ENCODE measurements at places on chromosomes 6 and 20.

DNA sequence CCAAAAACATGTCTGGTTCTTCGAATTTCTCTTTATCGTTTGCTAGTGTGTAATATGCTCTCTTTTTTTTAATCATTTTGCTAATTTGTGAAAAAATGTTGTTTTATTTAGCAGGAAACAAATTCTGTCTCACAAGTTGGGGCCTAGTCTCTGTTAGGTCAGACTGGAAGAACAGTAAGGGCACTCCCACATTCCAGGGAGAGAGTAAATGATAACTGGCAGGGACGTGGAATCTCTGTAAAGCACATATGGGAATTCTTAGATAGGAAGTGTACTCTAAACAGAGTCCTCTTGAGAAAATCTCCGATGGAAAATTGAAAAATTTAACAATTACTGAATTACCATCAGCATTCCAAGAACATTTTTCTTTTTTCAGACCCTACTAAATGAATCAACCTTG is 16.4 kb upstream of the CCDC28A start:
- no peak for DNase-seq

GRCh38 chr20:55009066-55009465 is 533.7 kb downstream of the DOK5 start:
- no peak for DNase-seq

DNA sequence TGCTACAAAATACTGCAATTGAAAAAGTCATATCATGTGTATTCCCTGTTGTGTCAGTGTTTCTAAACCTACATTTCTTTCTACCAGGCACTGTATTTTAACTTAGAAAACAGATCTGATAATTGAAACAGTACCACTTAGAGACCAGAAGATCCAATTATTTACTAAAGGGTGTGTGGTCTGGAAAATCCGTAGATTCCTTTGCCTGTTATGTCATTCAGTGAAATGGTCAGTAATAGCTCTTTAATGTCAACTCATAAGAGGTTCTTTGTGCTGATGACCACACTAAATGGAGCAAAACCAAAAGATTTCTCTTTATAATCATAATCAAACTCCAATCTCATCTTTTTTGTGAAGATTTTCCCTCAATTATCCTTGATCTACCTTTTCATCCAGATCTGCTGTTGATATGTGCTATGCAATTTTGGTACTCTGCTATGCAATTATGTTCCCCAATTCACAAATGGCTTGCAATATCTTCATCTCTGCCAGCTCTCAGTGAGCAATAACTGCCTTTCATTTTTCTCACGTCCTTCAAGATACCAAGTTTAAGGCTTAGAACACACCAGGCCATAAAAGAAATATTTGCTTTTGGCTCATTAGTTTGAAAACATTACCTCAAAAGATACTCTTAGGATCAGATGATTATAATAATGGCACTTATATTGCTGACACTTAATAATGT is 165.5 kb downstream of the MOXD1 start:
- no peak for DNase-seq

DNA sequence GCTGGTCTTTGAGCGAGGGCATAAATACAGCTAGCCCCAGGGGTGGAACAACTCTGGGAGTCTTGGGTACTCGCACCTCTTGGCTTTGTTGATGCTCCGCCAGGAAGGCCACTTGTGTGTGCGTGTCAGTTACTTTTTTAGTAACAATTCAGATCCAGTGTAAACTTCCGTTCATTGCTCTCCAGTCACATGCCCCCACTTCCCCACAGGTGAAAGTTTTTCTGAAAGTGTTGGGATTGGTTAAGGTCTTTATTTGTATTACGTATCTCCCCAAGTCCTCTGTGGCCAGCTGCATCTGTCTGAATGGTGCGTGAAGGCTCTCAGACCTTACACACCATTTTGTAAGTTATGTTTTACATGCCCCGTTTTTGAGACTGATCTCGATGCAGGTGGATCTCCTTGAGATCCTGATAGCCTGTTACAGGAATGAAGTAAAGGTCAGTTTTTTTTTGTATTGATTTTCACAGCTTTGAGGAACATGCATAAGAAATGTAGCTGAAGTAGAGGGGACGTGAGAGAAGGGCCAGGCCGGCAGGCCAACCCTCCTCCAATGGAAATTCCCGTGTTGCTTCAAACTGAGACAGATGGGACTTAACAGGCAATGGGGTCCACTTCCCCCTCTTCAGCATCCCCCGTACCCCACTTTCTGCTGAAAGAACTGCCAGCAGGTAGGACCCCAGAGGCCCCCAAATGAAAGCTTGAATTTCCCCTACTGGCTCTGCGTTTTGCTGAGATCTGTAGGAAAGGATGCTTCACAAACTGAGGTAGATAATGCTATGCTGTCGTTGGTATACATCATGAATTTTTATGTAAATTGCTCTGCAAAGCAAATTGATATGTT is 19.2 kb downstream of the IRF4 start:
- no peak for DNase-seq

GRCh38 chr6:23377830-23378229 is 748.2 kb upstream of the NRSN1 start:
- DNase-seq = no peak

GRCh38 chr20:48180024-48180423 is 394.7 kb upstream of the SULF2 start:
- no peak for DNase-seq

GRCh38 chr6:160221423-160221822 is 37.2 kb downstream of the SLC22A2 start:
- DNase-seq = no peak

GRCh38 chr20:57957411-57958049 is 247.7 kb upstream of the PMEPA1 start:
- DNase-seq = no peak

GRCh38 chr20:32536851-32537656 is 48.1 kb downstream of the NOL4L start:
- peak; percentile 60 for DNase-seq

GRCh38 chr6:136628996-136629395 is 78.8 kb upstream of the MAP7 start:
- no peak for DNase-seq

GRCh38 chr6:7175462-7175861 is 67.7 kb downstream of the RREB1 start:
- DNase-seq = no peak

DNA sequence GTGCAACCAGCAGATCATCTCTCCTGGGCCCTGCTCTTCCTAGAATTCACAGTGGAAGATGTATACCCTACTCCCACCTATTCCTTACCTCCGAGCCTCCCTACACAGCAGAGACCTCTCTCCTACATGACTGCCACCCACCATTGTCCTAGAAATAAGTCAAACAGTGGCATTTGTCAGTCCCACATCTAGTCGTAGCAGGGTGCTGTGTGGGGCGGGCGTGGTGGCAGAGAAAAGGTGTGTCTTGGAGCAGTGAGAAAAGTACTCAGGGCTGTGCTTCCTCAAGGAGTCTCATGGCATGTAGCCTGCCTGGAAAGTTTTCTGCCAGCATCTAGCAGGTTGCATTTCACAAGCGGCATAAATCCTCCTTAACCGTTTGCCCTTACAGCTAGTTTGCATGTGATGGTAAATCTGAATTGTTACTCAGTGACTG is 59.4 kb upstream of the PTGIS start:
- no peak for DNase-seq

DNA sequence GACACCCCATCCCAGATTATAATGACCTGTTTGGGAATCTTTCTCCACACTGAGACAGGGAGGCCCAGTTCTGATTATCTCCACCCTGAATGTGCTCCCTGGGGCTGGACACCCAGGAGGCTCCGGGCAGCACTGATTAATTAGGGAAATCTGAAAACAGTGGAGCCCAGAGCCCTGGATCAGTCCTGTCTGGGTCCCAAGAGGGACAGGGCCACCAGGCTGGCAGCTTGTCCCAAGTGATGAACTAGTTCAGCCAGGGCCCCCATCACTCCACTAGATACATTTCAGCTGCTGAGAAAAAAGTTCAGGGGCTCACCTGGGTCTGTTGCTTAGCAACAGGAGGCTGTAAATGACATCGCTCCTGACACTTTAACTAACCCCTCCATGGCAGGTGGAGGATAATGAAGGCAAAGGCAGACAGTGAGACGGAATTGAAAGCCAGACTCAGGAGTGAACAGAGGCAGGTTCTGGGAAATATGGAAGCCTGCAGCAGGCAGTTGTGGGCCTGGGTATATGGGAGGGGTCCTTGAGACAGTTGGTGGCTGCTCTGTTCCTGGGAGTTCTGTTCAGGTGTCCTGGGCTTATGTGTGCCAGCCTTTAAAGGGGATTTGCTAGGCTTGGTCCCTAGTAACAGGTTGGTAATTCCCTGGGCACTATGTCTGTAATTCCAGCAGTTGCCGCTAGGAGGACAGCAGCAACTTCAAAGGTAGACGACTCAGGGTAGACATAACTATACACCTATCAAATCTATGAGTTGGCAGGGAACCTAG is 78.3 kb upstream of the CTNNBL1 start:
- no peak for DNase-seq

- no peak for DNase-seq
Observed at GRCh38 chr6:15614277-15614676, 48.6 kb downstream of the DTNBP1 start.

GRCh38 chr6:91659891-91660290 is 1073.0 kb upstream of the MAP3K7 start:
- no peak for DNase-seq

GRCh38 chr20:47392015-47392720 is 35.7 kb upstream of the ZMYND8 start:
- no peak for DNase-seq

GRCh38 chr6:165640806-165641205 is 22.2 kb downstream of the PDE10A start:
- DNase-seq = no peak

DNA sequence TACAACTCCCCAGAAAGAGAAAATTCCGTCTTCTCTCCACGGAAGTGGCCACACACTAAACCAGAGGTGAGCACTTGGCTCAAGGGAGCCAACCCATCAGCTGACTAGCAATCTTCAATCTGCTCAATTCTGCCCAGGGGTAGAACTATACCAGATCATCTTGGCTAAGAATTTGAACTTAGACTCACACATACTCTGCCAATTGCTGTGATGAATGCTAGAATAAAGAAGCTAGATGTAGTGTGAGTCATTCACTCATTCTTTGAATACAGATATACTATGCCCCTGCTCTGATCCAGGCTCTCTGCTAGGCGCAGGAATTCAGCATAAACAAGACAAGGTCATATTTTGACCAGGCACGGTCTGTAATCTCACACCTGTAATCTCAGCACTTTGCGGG is 147.9 kb upstream of the SHLD1 start:
- no peak for DNase-seq

- no peak for DNase-seq
Observed at GRCh38 chr6:53474010-53474409, 70.9 kb downstream of the GCLC start.

DNA sequence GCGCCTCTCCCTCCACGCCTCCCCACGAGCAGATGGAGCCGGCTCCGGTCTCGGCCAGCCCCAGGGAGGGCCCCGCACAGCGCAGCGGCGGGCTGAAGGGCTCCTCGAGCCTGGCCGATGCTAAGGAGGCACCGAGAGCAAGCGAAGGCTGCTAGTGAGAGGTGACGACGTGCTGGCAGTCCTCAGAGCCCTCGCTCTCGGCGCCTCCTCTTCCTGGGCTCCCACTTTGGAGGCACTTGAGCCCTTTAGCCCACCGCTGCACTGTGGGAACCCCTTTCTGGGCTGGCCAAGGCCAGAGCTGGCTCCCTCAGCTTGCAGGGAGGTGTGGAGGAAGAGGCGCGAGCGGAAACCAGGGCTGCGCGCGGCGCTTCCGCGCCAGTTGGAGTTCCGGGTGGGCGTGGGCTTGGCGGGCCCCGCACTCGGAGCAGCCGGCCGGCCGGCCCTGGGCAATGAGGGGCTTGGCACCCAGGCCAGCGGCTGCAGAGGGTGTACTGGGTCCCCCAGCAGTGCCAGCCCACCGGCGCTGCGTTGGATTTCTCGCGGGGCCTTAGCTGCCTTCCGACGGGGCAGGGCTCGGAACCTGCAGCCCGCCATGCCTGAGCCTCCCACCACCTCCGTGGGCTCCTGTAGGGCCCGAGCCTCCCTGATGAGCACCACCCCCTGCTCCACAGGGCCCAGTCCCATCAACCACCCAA is 2.5 kb upstream of the TMEM14C start:
- peak; percentile 74 for DNase-seq

- DNase-seq = no peak
Observed at GRCh38 chr20:21981597-21982344, 276.3 kb downstream of the PAX1 start.

DNA sequence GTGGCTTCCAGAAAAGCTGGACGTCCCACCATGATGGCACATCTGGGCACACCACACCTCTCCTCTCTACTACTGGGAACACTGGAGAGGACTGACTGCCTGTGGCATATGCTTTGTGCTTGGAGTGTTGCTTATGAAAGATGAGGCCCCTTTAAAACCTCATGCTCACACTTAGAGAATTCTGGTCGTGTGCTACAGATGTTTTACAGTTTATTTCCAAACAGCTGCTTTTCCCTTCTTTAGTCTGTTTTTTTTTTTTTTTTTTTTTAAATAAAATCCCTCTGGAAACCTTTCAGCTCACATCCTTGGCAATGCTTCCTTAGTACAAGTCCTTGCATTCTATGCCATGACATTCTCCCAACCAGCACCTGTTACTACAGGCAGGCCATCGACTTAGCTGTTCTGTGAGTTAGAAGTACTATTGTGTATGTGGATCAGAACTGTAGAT is 60.3 kb downstream of the BMP6 start:
- no peak for DNase-seq

DNA sequence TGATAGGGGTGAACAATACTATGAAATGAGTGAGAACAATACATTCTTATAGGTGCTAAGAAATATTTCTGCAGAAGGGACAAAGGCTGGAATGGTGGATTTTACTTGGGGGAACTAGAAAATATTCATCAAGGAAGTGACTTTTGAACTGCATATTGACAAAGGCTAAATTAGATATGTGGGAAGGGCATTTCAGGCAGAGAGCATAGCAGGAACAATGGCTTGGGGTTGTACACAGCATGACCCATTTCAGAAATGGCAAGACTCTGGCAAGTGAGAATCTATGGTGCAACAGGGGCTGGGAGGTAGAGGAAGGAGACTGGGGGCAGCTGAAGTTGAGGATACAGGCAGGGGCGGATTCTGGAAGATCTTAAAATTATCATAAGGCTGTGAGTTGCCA is 46.7 kb upstream of the KIF16B start:
- no peak for DNase-seq

DNA sequence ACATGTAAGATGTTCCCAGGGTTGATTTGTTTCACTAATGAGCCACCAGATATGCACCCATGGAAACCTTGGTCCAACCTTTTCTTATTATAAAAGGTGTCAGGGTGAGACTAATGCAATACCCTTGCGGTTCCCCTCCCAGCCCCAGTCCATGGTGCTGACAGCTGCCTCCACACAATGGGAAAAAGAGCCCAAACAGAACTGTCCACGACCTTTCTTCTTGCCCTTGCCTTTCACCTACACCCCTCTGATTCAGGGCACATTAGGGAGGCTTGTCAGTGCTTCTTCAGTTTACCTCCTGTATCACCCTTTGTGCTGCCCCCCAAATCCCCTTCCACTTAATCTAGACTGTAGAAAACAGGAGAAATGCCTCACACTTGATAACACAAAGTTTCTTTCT is 352.7 kb upstream of the CDH4 start:
- no peak for DNase-seq

DNA sequence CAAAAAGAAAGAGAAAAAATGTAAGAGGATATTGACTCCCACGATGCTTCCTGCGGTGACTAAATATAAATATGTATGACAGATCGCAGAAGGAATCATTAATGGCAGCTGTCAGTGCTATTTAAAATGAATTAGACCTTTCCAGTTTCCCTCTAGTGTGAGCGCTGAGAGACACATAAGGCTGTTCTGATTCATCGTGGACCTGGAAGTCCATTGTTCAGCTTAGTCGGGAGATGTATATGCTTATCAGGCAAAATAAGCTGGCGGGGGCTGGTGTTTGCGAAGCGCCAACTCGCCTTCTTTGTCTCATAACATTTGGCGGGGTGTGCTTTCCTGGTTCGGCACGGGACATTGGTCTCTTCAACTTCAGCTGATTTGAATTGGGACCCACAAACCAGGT is 95.4 kb downstream of the CDH4 start:
- no peak for DNase-seq
